ENCODE measurements at places on chromosomes 1 and 21.

DNA sequence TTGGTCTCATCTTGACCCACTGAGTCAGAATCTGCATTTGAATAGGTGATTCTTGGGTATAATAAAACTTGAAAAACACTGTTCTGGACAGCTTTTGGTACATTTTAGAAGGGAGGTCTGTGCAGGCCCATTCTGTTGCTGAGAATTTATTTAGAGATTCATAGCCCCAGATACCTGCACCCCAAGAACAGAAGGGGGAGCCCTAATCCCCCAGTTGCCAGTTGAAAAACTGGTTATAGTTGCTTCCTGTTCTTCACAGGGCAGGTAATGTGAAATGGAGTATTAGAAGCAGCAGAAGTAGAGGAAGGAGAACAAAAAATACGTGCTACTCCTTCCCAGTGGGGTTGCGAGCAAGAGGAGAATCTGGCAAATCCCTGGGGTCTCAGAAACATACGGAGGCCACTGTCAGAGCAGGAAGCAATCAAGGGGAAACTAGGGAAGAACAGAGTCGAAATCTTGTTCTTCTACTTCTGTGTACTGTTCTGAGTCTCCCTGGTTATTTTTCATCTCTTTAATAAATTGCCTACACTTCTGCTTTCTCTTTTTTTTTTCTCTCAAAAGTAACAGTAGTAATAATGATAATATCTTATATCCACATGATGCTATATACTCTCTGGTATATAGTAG is 4.6 kb upstream of the CLCA2 start:
- no peak for DNase-seq

GRCh38 chr1:221431961-221432360 is 309.9 kb downstream of the DUSP10 start:
- no peak for DNase-seq

DNA sequence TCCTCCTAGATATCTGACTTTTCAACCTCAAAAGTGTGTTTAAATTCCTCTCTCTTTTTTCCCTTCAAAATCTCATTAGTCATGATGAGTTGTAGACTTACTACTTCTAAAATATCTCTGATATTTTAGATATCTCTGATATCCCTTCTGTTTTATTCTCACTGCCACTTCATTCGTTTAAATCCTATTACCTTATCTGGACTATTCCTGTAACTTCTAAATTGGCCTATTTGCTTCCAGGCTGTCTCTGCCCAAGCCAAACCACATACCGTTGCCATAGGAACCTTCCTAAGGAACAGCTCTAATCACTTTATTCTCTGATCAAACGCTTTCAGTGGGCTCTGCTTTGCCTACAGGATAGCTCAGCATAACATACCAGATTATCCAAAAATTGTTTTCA is 333.1 kb upstream of the CHRM3 start:
- DNase-seq, result no peak

DNA sequence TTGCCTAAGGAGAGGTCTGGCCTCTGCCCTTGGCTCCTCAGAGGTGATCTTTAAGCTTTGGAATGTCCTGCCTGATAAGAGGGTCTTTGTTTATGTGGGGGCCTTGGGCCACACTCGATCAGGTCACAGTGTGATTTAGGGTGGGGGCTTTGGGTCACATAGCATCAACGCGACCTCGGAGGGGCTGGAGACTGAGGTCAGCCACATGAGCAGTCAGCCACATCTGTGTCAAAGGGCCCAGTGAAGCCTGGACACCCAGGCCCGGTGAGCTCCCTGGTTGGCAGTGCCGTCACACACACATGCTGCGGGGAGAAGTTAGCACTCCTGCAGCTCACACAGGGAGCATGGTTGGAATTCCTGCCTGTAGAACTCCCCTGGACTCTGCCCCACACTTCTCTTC is 345.0 kb downstream of the NPHP4 start:
- DNase-seq, result no peak

GRCh38 chr1:32539584-32540571 is 651 bp downstream of the ZBTB8A start:
- peak; percentile 51 for DNase-seq
